ENCODE measurements at places on chromosomes 3 and 15.

DNA sequence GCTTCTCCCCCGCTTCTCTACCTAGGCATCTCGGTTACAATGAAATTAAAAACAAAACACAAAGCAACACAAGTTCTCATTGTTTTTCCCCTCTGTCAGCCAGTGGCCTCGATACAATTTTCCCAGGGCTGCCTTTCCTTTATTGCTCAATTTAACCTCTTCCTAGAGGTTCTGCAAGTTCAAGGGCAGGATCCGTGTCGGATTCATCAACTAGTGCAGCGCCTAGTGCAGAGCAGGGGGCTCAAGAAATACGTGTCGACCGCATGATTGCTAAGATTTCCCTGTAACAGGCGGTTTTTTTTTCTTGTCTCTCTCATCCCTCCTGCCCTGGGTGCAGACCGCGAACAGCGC, 1.4 kb upstream of the BHLHE40 start:
- no peak for DNase-seq

DNA sequence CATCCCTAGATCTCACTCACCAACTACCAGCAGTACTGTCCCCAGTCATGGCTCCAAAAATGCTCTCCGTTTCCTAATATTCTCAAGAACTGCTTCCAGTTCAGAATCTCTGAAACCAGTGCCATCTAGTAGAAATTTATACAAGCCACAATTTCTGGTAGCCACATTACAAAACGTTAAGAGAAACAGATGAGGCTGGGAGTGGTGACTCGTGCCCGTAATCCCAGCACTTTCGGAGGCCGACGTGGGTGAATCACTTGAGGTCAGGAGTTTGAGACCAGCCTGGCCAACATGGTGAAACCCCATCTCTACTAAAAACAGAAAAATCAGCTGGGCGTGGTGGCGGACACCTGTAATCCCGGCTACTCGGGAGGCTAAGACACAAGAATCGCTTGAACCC, 78.4 kb upstream of the RAD18 start:
- no peak for DNase-seq

GRCh38 chr15:91866971-91867372, 13.5 kb downstream of the SLCO3A1 start:
- DNase-seq, result no peak

GRCh38 chr3:50327943-50328691, at the start of gene TUSC2:
TSS of gene TUSC2 (minus strand) at chr3:50328223. CDS start at chr3:50328099, 124 bp downstream.
- peak; percentile 94 for DNase-seq

GRCh38 chr3:142929109-142929508, 34.4 kb downstream of the PAQR9 start:
- no peak for DNase-seq

- no peak for DNase-seq
Observed at GRCh38 chr3:30553641-30554316, 52.6 kb upstream of the TGFBR2 start.

GRCh38 chr3:172582712-172583111, 59.5 kb upstream of the TNFSF10 start:
- DNase-seq, result no peak

- DNase-seq, result no peak
Observed at GRCh38 chr3:11517601-11518000, 126.1 kb downstream of the VGLL4 start.

DNA sequence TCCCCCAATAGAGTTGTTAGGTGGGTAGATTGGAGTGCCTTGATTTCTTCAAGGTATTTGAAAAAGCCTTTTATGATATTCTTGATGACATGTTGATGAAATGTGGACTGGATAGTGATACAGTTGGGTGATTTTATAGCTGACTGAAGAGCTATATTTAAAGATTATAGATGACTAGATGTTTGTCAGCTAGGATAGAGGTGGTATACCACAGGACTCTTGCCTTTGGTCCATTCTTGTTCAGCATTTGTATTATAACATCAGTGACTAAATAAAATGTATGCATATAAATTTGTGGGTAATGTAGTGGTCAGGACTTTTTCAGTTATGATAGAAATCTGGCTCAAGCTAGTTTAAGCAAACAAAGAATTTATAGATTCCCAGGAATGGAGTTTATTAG, 143.9 kb downstream of the ZNF609 start:
- DNase-seq, result no peak

DNA sequence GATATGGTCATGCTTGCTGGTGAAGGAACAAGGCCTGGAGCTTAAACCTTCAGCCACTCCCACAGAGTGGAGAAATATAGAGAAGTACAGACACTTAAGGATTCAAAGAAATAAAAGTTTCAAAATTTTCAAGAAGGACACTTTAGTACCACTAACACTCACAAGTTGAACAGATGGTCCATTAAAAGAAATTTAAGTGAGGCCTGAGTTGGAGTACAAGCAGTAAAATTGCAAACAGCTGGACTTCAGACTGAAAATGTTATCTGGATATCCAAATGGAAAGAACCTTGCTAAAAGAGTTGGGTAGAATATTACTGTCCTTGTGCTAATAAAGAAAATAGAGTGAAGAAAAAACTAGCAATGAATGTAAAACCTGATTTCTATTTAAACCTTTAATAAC, 397.1 kb upstream of the KCNMB2 start:
- no peak for DNase-seq

DNA sequence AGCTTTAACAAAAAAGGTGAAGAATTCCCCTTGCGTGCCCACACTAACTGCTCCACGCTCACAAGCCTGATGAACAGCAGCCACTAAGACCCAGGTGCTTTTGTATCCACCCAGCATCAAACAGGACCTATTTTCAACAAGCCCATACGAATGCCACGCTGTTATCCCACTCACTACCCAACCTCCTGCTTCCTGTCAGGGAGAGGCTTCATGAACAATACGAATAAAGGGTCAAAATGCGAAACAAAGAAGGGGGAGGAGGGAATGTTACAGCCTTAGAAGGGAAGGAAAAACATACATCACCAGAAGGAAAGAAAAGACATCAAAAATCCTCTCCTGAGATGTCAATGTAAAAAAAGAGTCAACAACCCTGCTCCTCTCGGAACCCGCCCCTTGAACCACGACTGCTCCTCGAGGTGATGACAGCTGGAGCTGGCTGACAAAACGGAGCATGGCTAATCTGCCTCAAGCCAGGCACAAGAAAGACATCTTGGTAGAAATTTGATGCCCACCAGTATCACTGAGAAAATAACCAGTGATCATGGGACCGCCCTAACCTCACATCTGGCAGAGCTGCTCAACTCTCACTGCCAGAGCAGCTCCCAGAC, 9.7 kb downstream of the ERC2 start:
- no peak for DNase-seq

DNA sequence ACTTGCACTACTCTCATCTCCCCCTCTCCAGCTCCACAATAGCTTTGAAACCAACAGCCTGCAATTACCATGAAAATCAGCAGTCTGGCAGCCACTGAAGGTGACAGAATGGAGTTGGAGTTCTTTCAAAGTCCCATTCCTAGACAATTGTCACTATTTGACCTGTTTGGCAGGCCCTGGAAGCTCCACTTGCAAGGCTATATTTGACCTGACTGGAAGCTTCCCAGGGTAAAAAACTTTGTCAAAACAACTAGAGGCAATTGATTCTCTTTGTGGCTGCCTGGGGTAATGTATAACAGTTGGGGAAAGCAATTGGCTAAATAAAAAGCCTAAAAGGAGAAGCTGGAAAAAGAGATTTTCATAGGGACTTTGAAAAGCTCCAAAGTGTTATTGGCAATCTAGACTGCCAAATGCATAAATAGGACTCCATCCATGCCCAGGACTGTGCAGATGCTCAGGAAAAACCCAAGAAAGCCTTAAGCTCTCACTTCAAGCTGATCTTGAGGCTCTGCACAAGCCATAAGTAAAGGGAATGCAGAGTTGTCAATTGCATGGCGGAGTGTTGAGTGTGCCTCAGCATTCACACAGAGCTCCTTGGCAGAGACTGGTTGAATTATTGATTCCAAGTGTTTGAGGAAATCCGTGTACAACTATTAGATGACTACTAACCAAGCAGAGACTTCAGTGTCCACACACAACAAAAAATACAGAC, 18.3 kb downstream of the GREM1 start:
- no peak for DNase-seq

- no peak for DNase-seq
Observed at GRCh38 chr3:108835101-108835500, 12.5 kb downstream of the TRAT1 start.

GRCh38 chr15:63456258-63456657, 48.1 kb upstream of the USP3 start:
- DNase-seq, result no peak

- DNase-seq, result no peak
Observed at GRCh38 chr3:124759666-124760401, 29.6 kb downstream of the UMPS start.

GRCh38 chr3:44077267-44077666, 164.4 kb upstream of the TOPAZ1 start:
- DNase-seq, result no peak

- DNase-seq, result no peak
Observed at GRCh38 chr3:105773291-105773690, 95.5 kb downstream of the CBLB start.

DNA sequence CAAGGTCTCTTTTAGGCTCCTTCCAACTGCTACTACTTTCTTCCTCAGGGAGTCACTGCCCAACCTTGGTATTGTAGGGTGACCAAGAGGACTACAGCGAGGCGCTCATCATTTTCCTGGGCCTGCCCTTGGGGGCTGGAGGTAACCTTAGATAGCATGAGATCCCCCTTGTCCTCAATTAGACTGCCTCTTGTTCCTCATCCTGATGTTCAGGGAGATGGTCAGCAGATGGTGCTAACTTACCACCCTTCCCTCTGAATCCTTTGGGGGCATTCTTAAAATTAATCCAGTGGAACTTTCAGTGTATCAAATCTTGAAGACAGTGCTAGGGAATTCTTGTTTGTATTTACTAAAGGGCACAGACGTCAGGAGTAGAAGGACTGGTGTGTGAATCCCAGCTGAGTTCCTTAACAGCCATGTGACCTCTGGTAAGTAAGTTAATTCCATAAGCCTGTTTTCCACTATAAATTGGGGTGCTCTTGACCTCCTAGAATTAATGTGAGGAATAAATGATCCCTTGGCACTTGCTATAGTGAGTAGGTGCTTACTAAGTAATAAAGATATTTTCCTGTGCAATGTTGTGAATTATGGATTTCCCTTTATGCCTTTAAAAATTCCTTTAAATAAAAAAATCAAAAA, 4.1 kb upstream of the CLPX start:
- DNase-seq, result no peak

- DNase-seq, result no peak
Observed at GRCh38 chr15:57555270-57555669, 36.4 kb upstream of the MYZAP start.

DNA sequence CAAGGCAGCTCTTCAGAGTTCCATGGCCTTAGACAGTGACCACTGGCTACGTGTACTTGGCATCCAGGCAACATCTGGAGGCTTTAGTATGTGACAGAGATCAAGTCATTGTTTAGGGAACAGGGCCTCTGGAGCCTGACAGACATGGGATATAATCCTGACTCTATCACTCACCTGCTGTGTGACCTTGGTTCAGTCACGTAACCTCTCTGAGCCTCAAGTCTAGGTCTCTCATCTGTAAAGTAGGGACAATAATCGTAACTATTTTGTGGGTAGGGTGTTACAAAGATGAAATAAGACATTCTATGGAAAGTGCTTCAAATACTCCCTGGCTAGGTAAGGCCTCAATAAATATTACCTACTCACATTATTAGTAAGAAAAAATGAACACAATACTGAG, 114.2 kb downstream of the SMAD6 start:
- no peak for DNase-seq

DNA sequence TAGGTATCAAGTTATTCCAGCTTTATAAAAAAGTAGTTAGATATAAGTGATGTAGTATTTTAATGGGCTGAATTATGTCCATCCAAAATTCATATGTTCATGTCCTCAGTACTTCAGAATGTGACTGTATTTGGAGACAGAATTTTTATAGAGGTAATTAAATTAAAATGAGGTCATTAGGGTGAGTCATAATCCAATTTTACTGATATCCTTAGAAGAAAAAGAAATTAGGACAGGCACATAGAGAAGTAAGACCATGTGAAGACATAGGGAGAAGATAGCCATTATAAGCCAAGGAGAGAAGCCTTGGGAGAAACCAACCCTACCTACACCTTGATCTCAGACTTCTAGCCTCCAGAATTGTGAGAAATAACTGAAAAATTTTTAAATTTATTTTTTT, 30.3 kb downstream of the RAP2B start:
- no peak for DNase-seq

DNA sequence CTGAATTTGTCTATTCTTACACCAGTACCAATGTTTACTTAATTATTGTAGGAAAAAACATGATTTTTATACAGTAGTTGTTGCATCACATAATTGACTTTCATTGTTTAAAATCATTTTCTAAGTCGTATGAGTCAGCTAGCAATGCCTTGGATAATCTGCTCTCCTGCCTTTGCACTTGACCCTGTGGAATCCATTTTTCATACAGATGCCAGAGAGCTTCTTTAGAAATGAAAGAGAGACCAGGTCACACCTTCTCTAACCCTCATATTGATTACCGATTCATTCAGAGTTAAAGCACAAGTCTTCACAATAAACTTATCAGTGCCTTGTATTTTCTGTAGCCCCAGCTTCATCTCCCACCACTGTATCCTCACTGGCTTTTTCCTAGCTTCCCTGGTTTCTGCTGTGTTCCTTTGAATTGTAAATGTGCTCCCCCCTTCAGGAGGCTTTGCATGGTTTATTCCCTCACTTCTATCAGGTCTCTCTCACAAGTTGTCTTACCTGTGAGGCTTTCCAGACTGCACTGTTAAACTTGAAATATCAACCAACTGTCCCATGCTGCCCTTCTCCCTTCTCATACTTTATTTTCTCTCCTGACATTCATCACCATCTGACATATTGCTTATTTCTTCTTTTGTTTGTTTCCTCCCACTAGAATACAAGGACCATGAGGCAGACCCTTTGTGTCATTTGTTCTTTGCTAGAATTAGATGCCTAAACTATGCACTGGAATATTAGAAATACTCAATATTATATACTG, 662.0 kb upstream of the GBE1 start:
- no peak for DNase-seq

- DNase-seq, result no peak
Observed at GRCh38 chr3:115518100-115518852, 105.0 kb upstream of the GAP43 start.

- DNase-seq, result no peak
Observed at GRCh38 chr15:90860942-90861675, 7.3 kb upstream of the FURIN start.

- DNase-seq, result no peak
Observed at GRCh38 chr15:34185666-34186065, 24.2 kb downstream of the KATNBL1 start.
